BE2C (cell line): ENCODE measurements at places on chromosomes 4 and X.

DNA sequence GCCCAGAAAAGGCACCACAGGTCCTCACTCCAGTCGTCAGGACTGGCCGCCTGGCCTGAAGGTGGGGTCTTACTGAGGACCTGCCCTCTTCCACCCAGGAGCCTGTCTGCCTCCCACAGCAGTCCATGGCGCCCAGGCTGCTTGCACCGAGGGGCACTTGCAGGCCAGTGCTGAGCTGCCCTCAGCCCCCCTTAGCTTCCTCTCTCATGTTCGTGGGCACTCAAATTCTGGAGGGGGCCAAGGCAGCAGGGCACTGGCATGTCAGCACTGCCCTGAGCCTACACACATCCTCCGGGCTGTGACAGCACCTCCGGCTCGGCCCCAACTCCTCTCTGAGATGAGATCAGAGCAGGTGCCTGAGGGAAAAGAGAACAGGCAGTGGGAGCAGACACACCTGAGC is 27.2 kb upstream of the ZBTB33 start:
- no peak for DNase-seq

GRCh38 chrX:13376857-13377549 is 57.1 kb upstream of the ATXN3L start:
- DNase-seq, result no peak

GRCh38 chr4:8414377-8414776 is 26.1 kb downstream of the ACOX3 start:
- DNase-seq, result no peak

DNA sequence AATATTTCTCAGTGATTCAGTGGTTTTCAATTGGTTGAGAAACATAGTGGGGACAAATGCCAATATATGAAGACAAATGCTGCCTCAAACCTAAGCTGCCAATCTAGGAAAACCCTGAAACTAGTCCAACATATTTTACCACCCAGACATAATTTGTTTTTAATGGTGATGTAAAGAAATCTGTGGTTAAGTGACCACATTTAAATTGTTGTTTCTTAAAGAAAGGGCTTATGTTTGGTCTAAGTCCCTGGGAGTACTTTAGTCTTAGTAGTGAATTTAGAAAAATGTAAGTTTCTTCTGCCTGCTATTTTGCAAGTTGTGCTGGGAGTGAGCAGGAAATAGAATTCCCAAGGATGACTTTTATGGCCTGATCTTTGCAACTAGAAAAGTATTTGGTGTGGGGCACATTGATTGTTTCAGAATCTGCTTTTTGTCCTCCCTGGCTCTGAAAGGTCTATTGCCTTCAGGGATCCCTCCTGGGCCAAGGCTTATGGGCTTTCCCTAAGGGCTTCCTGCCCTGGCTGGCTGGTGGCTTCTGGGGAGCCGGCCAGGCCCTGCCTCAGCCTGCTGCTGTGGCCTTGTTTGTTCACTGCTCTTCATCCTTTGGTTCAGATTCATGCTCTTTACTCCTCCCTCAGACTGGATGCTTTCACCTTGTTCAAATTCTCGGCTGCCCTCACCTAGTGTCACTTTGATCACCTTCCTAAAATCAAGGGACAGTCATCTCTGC is 169.8 kb upstream of the JADE1 start:
- DNase-seq, result no peak

- DNase-seq, result no peak
Observed at GRCh38 chr4:76091052-76091451, 16.5 kb downstream of the ART3 start.

GRCh38 chrX:630612-631496 is at the start of gene SHOX:
SHOX (plus strand) TSS chrX:630791; CDS start chrX:630898, 107 bp downstream.
- DNase-seq, result no peak

DNA sequence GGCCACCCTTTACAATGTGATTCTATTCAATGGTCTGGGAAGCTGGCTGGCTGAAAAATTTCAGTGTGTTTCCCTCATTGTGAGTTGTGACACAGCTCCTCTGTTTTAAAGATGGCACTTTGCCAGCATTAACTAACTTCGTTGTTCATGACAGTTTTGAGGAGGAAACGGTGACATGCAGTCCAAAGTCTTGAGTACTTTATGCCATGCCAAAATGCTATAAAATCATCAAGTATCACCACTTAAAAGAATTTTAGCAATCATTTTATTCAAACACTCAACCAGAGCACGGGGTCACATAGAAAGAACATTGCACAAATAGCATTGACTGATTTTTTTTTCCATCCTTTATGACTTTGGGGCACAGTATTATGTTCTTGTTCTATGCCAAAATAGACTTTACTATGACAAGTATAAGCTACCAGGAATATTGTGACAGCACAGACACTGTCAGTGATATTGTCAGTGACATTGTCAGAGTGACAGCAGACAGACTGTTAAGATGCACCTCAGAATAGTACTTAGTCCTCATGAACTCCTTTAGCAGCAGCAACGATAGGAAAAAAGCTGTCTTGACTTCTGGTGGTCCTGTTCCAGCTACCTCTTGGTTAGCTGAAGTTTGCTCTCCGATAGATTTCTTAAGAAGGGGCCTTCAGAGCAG is 46.7 kb downstream of the CXCL13 start:
- DNase-seq, result no peak

- DNase-seq, result no peak
Observed at GRCh38 chr4:85952972-85953650, 406.7 kb downstream of the MAPK10 start.

DNA sequence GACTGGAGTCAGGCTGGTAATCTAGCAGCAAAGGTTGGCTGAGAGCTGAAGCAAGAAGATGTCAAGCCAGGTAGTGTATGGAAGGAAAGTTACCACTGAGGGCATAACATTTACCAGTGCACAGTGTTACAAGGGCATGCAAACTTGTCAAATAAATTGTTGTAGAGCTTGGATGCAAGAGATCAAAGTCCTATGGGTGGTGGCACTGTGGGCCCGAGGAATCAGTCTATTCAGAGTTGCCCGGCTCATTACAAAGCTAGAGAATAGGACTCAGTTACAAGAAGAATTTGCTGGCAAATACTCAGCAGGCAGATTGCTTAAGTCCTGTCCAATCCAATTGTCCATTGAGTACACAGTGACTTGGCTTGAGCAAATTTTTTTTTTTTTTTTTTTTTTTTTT is 2043.8 kb downstream of the ARAP2 start:
- no peak for DNase-seq

DNA sequence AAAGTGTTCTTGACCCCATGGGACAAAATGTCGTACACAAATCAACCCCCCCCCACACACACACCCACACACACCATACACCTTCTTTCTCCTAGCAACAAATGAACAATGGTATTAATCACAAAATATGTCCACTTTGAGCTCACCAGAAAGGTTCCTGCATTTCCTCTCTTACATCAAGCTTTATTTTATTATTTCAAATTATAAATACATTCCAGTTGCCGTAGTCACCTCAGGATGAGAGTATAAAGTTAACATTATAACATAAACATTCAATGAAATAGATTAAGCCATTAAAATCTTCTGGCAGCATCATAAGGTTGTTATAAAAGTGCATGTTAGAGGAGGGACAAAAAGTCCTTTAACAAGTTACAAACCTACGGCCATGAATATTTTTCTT is 7.3 kb downstream of the XK start:
- no peak for DNase-seq

DNA sequence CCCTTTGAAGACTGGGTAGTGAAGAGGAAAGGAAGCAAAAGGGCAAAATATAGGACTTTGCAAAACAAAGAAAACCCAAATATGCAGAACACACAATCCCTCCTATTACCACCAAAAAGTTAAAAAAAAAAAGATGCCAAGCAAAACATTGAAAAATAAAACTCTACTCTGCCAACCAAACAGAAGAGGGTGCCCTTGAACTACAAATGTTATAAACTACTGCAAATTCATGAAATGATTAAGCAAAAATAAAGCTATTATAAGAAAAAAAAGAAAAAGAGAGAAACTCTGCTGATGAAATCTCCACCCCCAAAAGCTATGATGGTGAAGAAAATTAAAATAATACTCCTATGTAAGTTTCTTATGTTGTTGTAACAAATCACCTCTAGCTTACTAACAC is 168.5 kb upstream of the STK26 start:
- DNase-seq, result no peak

- DNase-seq, result no peak
Observed at GRCh38 chrX:107556967-107557366, 71.3 kb upstream of the PRPS1 start.

- DNase-seq, result no peak
Observed at GRCh38 chr4:53424280-53424679, 46.8 kb downstream of the FIP1L1 start.

- DNase-seq, result peak; percentile 58
Observed at GRCh38 chrX:112223391-112223790, 140.8 kb upstream of the TRPC5 start.

- DNase-seq, result peak; percentile 39
Observed at GRCh38 chr4:90852237-90852636, 725.0 kb downstream of the CCSER1 start.

DNA sequence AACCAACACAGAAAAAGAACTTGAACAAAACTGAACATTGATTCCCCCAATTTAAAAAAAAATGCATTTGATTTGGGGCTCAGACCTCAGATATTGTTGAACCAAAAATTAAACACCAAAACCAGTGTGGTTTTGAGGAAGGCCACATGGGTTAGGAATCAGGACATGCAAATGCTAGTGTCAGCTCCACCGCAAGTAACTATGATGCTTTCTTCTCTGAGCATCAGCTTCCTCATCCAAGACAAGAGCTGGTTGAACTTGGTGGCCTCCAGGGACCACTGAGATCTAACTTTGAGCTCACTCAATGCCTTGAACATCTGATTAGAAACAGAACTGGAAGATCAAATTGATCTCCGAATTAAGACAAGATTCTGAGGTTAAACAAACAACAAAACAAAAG is 142.9 kb upstream of the NWD2 start:
- DNase-seq, result no peak

GRCh38 chr4:99156992-99157391 is 12.9 kb upstream of the ADH4 start:
- no peak for DNase-seq
